ENCODE measurements at places on chromosomes 12 and 14.

DNA sequence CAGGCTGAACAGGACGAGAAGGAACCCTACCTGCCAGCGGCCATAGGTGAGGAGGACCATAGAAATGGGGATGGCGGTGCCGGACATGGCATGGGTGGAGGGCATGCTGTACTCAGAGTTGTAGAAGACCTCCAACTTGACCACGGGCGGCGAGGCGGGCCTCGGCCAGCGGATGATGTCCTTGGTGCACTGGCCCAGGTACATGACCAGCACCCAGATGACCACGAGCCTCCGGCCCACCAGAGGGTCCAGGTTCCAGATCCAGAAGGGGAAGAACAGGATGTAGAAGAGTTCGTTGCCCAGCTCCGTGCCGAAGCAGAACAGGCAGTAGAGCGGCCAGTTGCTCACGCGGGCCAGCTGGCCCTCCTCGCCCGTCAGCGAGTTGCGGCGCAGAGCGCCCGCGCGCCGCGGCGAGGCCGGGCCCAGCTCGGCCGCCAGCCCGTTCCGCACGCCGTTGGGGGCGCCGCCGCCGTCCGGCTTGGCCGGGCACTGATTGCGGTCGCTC lies 582 bp downstream of the SGPP1 start:
- no peak for DNase-seq

DNA sequence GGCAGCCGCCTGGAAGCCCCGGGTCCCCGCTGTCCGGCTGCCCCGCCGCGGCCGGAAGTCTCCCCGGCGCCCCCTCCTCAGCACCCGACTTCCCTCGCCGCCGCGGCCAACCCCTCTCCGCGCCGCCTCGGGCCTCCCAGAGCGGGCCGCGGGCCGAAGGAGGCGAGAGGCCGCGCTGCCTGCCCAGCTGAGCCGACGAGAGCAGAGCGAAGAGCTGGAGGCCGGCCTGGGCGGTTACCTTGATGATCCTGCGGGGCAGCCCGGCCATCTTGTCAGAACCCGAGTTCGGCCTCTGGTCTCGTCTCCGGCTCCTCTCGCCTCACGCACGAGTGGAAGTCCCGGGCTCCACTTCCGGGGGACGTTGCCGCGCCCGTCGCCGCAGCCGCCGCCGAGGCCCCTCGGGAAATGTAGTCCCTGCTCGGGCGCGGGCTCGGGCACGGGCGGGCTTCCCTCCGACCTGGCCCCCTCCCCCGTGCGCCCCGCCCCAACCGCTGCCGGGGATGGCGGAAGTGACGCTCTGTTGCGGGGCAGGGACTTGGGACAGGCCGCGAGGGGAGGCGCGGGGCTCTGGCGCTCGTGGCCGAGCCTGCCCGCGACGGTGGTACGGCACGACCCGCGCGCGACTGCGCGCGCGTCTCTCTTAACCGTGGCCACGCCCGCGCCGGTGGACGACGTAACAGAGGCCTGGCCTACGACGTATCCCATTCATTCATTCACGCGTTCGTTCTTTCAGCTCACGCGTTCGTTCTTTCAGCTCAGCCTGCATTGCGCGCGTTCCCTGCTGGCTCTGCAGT lies at the start of gene UBE2N:
UBE2N (minus strand) TSS at position 331 of the 794 bp plus-strand sequence; CDS start at position 268, 63 bp downstream.
- peak; percentile 92 for DNase-seq

DNA sequence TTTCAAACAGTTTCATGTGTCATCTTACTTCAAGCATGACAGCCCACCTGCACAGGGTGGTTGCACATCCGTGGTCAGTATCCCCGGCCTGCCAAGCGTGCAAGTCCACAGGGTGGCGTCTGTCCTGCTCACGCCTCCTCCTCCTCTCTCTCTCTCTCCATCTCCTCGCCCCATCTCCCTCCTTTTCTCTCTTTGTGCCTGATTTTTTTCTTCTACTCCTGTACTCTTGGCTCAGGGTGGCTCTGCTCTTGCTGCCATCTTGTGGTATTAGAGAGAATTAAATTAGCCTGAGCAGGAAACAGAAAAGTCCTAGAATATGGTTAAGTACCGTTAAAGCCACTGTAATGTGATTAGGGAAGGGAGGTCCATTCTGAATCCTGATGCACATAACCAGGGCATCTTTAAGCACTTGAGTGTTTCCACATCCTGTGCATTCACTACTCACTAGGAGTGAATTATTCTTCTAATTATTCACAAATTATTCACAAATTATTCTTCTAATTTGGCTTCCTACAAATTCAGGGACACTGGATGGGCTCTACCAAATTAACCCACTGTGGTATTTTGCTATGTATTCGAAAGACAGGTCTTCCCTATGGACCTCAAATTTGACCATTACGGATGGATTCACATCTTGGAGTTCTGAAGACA lies 25.5 kb upstream of the DTX1 start:
- no peak for DNase-seq

DNA sequence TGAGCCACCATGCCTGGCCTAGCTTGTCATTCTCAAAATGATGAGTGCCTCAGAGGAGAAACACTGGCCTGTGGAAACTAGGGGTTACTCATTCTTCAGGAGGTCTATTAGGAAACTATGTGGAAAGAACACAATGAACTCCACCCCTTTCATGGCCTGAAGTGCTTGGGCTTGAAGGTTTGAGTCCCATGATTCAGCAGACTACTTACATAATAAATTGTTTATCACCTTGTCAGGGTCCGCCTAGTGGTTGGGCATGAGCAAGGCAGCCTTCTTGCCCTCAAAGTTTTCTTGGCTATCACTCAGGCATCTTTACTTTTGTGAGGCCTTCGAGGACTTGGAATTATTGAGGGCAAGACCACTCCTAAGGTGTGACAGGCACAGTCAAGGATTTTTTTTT lies 251.2 kb downstream of the ACSS3 start:
- DNase-seq, result peak; percentile 34

- DNase-seq, result no peak
These were observed 8.0 kb upstream of the MYH7 start for GRCh38 chr14:23443411-23443812.

DNA sequence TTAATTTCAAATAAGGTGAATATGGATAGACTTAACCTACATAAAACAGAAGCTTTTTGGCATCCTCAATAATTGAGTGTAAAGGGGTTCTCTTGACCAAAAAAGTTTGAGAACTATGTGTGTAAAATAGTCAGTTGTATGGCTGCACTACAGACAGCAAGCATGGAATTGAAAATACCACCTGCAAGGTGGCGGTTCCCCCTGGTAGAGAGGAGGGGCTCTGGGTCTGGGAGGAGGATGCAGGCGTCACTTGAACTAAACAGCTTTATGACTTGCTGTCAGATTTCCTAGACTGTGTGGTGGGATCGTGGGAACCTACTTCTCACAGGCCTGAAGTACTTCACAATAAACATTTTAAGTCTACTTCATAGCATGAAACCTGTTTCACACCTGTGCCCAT lies 6.3 kb downstream of the EVL start:
- no peak for DNase-seq

DNA sequence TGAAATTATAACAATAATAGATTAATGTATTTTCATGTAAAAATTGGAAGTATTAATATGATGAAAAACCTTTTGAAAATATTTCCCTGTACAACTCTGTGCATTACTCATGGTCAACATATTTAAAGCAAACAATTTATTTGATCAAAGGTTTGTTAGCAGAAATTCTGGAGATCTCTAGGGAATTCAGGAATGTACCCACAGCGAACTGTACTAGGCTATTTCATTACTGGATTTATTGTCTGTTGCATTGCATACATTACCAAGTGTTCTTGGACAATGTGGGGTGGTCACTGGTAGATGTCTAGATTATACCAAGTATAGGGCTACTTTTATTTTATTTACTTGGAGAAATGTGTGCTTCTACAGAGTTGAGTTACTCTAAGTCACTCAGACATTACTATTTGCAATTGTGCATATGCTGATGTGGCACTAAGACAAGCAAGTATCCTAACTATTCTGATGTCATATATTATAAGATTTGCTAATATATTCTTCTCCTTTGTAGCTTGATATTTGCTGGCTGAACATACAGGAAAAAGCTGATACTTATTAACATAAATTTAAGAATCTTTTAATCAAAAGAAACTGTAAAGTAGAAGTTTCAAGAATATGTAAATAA lies 323.3 kb downstream of the CCER1 start:
- no peak for DNase-seq

DNA sequence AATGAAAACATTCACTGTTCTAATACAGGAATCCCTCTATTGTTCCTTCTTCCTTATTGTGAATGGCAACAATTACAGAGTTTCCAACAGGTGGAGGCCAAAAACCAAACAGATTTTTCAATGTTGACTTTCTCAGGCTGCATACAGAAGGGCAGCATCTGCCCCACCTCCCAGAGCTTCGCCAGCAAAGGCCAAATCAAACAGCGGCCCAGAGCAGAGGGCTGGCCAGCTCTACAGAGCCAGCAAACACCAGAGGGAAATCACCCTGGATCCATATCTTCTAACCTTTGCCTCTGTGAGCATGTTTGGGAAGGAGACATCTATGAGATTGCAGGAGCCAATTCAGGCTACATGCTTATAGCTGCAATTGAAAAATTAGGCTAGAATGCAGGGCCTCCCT lies 4.4 kb upstream of the CRACR2A start:
- DNase-seq, result no peak

DNA sequence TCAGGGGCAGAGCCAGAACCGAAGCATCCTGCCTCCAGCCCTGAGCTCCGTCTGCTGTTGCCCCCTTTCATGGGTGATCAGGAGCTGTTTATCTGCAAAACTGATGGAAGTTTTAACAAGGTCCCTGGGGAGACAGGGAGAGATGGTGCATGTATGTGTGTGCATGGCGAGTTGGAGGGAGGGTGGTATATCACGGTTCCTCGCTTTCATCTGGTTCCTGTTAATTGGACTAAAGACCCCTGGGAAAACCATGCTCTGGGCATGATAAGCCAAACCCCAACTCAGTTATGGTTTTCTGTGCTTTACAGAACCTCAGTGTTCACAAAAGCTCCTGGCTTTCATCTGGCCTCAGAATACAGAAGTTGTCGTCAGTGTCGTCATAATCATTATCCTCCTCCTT lies 133.6 kb downstream of the KSR2 start:
- no peak for DNase-seq

GRCh38 chr14:75736845-75737485 lies 75.9 kb downstream of the TTLL5 start:
- no peak for DNase-seq

GRCh38 chr12:131283191-131283861 lies 329.6 kb downstream of the ADGRD1 start:
- no peak for DNase-seq

DNA sequence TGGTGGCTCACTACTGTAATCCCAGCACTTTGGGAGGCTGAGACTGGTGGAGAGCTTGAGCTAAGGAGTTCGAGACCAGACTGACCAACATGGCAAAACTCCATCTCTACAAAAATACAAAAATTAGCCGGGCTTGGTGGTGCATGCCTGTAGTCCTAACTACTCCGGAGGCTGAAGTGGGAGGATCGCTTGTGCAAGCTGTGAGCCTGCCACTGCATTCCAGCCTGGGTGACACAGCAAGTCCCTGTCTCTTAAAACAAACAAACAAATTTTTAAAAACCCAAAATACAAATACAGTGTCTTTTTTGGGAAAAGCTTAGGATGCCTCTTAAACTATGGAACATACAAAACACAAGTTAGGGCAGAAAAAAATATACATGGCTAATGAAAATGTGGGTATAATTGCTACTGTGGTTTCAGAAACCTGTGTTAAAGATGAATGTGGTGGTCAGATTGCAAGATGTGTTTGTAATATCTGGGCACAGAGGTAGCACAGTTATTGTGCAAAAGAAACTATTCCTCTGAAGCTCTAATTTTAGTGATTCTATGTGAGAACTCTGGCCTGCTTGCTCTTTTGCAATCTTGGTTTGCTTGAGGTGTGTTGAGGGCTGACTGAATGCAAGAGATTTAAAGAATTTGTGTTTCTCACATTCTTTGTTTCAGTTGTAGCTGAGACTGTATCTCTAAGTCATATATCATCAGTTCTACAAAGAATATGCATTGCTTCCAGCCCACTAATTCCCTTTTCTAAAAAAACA lies 3.9 kb upstream of the HSPA2 start:
- DNase-seq, result no peak

DNA sequence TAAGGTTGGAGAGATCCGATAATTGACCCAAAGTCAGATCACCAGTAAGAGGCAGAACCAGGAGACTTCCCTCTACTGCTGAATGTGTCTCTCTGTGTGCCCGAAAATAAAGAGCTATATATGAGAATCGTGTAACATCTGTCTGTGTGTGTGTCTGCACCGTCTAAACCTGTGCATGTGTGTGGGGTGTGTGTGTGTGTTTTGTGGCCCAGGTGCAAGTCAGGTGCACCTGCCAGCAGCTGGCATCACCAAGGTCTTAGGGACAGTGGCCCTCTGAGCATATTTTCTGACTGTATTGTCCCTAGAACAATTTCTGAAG lies 24.7 kb upstream of the KRT78 start:
- DNase-seq, result no peak

GRCh38 chr12:61808856-61809255 lies 451.3 kb upstream of the USP15 start:
- DNase-seq, result no peak

DNA sequence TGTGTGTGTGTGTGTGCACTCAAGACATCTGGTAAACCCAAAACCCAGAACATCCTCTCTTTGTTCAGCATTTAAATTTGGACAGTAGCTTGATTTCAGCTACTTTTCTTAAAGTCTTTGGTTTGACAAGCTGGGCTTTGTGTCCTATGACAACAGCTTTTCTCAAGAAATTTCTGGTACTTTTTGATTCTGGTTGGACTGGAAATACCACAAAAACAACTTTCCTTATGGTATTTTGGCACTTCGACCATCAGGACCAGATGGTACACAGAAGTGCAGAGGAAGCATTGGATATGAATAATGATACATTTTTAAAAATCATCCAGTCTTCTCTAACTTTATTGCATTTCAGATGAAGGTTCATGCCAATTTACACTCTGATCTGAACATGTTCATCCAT lies 286.6 kb upstream of the FLRT2 start:
- DNase-seq, result no peak

GRCh38 chr14:64727551-64728071 lies 23.4 kb downstream of the PLEKHG3 start:
- DNase-seq, result no peak

GRCh38 chr12:11615481-11615880 lies 34.0 kb upstream of the ETV6 start:
- DNase-seq, result no peak

DNA sequence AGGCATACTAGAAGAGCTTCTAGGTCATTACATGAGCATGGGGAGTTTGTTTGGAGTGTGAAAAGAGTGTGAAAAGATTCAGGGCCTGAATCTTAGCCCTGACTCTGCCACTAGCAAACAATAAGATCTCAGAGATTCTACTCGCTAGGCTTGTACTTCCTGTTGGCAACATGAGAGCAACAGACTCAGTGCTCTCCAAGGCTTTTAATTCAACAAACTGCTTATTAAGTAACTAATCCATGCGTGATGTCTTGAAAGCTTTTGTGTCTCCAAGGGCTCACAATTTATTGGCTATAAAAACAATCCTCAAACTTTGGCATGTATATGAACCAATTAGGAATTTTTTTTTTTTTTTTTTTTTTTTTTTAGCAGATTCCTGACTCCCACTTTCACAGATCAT lies 105.1 kb downstream of the STXBP6 start:
- no peak for DNase-seq
